NCI-H1105 treated with DMSO at 0.1 percent for 48 hours (cell line): ENCODE measurements at places on chromosomes 3 and 15.

DNA sequence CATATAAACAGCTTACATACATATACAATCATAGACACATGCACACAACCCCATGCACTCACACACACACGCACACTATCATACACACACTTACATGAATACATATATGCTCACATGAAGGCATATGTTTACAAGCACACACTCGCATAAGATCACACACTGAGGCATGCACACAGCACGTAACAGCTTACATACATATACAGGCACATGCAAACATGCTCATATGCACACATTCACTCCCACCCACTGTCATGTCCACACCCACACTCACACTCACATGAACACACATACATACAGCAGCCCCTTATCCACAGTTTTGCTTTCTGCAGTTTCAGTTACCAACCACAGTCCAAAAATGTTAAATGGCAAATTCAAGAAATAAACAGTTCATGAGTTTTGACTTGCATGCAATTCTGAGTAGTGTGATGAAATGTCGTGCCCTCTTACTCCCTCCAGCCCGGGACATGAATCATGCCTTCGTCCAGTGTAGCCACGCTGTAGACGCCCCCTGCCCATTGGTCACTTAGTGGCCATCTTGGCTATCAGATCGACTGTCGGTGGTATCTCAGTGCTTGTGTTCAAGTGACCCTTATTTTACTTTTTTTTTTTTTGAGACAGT is 27.8 kb downstream of the MEGF11 start:
- no peak for DNase-seq

GRCh38 chr3:100046986-100047385 is 67.3 kb downstream of the FILIP1L start:
- DNase-seq = no peak

- DNase-seq = no peak
Measured at GRCh38 chr15:51004103-51004551, 90.6 kb downstream of the TNFAIP8L3 start.

- no peak for DNase-seq
Measured at GRCh38 chr15:101434032-101434920, 55.2 kb downstream of the PCSK6 start.

DNA sequence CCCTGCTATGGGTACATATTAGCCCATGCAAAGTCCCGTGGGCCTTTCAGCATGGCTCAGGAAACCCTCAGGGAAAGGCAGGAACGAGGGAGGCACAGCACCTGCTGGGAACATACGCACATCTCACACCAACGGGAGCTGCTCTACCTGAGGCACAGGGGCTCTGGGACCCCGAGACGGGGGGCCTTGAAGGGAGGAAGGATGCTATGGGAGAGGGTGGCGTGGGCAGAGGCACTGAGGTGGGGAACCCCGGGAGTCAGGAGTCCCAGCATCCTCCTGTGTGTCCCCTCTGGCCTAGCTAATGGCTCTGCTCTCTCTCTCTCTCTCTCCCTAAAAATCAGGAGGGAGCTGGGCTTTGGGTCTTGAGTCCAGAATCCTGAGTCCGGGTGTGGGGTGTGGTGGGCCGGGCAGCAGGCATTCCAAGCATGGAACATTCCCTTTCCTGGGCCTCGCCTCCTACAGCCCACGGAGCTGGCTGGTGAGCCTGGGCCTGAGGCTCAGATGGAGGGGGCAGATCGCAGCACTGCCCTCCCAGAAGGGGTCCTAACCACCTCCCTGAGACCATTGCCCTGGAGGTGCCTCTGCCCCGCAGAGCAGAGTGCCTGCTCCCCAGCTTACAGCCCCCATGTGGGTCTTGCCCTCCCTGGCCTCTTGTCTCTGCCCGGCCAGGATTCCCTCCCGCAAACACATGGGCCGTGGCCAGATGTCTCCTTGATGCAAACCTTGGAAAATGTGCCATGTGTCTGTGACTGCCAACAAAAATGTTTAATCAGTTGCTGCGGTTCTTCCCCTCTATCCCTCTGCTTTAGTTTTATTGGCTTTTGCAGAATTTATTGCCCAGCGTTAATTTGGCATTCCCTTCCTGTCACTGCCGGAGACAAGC is 101.6 kb downstream of the TMEM266 start:
- no peak for DNase-seq
